ENCODE measurements at places on chromosomes 5 and 9.

GRCh38 chr5:107516452-107517184 lies 154.1 kb downstream of the EFNA5 start:
- no peak for DNase-seq

DNA sequence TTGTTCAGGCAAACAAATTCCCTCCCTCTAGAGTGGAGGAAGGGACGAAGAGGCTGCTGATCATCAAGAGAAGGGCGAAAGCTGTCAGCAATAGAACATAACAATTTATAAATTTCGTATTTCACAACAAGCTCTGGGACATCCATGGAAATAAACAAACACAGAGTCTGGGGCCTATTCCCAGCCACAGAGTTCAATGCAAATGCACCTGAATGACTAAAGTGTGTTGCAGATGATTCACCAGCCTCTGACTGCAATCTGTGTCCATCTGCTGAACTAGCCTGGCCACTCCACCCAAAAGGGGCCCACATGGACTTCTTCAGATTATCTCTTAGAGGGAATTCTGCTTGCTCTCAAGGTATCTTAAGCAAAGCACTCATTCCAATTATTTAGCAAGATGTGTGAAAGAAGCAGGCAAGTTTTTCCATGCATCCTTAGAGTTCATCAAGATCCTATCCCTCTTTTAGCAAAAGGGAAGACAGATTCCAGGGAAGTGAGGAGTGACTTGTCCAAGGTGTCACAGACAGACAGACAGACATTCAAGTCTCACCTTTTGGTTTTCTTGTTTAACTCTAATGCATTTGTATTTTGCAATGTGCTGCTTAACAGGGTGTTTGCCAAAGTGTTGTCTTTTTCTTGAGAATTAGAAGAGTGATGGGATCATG lies 307.8 kb upstream of the PAPPA start:
- DNase-seq = no peak

GRCh38 chr5:41406424-41406823 lies 104.0 kb downstream of the PLCXD3 start:
- DNase-seq = no peak

DNA sequence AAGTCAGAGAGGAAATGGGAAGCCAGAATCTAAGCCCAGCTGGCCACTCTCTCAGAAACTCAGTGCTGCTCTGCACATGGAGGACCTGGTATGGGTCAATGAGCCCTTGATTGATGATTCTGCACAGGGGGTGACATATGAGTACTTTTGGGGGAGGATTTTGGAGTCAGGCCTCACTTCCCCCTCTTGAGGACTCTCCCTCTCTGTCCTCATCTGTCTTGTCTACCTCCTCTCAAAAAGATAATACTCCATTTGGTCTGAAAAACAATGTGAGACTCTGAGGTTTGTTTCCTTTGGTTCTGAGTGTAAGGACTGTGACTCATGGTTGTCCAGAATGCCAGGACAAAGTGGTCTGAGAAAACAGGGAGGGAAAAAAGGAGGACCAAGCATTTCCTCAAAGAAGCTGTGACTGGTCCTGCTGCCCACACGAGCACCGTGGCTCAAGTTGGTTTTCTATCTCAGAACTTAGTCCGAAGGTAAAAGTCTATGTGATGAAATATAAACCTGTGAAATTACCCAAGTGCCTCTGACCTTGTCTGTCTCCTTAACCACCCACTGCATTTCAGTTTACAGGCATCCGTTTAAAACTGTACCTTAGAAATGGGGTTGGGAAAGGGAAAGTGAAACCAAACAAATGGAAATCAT lies 11.1 kb downstream of the TTC39B start:
- no peak for DNase-seq

DNA sequence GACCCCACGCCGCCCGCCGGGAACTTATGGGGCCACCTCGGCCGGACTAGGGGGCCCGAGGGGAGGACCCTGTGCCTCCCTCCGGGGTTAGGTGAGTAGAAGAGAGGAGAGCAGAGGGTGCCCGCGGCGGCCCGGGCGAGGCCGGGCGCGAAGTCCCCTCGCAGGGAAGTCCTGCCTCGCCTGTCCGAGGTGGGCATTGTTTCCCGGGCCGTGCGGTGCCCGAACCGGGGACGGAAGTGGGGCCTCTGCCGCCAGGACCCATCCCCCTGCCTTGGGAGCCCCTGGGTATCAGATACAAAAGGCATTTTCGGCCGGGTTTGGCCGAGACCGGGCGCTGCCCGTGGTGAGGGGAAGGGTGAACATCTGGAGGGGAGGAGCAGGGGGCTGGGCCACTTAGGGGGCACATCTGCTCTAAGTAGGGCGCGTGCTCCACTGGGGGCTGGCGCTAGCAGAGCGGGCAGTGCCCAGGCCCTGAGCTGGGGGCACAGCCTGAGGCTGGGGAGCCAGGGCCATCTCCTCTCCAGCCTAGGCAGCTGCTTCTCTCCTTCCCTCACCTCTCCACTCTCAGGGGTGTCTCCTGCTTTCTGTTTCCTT lies 48.2 kb downstream of the DAB2IP start:
- no peak for DNase-seq

DNA sequence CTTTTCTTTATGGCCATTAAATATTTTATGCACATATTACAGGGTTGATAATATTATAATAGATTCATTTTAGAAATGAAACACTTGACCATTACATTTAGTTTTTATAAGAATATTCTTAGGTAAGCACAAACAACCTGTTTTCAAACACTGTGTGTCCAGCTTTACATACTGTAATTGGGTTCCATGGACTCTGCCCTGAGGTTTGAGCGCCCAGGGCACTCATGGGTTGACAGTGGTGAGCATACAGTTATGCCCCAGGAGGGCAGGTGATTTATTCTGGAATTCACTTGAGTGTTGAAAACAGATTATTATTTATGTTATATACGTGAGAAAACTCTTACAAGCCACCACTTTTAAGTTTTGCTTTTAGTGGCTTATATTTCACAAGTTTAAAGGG lies 33.7 kb downstream of the TRIO start:
- no peak for DNase-seq

DNA sequence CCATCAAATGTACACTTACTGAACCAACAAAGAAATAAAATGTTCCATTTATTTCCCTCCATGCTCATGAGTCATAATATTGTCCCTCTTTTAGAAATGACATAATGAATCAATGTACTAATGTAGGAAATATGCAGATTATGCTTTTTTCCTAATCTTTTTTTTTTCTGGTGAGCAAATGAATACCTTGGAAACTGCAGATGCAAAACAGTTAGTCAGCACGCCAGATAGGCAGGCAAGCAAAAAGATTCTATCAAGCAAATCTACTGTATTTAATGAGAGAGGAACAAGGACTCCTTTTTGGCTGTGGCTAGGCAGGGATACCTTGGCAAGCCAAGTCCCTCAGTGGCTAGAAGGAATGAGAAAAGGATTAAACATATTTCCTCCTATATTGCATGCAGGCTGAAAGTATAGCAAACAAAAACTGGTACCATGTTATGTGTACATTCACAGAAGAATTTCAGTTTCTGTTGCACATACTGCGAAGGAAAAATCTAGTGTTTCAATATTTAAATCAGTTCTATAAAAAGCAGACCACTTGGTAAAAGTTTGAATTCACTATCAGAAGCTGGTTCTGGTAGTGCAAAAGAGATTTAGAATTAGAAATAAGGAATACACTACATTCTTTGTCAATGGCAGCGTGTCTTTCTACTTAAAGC lies 605.4 kb downstream of the TLE1 start:
- no peak for DNase-seq

DNA sequence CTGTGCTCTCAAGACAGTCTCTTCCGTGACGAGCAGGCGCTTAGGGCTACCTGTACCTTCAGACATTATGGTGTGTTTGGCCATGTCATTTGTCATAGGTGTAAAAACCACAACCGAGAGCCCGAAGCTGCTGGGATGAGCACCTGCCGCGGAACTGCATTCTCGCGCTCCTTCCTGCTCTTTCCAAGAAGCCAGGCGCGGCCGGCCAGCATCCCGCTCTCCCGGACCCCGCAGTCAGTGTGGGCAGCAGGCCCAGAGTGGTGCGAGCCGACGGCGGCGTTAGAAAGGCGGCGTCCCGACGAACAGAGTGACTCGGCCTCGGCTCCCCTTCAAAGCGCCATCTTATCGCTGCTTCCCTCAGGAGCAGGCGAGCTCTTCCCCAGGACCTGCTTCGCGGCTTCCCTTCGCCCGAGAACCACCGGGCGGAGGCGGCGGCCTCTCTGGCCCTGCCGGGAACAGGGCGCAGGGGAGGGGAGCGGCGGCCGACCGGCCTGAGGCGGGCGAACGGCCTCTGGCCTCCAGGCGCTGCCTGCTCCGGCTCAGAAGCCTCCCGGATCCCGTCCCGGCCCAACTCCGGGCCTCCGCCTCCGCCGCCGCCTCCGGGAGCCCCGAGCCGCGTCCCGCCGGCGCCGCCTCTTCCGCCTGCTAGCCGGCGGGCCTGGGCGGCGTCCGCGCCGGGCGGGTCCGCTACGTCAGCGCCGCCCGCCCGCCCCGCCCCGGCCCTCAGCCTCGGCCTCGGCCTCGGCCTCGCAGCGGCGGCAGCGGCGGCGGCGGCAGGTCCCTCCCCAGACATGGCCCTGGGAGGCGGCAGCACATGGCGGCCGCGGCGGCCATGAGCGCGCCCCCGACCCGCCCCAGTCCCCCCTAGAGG lies at the start of gene FAM120A:
TSS of gene FAM120A (plus strand) at position 741 of the 871 bp plus-strand sequence. CDS start 231 bp downstream, outside the sequence.
- peak; percentile 41 for DNase-seq

GRCh38 chr5:54073131-54073530 lies 237.2 kb downstream of the ARL15 start:
- no peak for DNase-seq

GRCh38 chr5:173123416-173123815 lies 20.9 kb upstream of the BNIP1 start:
- DNase-seq = no peak

DNA sequence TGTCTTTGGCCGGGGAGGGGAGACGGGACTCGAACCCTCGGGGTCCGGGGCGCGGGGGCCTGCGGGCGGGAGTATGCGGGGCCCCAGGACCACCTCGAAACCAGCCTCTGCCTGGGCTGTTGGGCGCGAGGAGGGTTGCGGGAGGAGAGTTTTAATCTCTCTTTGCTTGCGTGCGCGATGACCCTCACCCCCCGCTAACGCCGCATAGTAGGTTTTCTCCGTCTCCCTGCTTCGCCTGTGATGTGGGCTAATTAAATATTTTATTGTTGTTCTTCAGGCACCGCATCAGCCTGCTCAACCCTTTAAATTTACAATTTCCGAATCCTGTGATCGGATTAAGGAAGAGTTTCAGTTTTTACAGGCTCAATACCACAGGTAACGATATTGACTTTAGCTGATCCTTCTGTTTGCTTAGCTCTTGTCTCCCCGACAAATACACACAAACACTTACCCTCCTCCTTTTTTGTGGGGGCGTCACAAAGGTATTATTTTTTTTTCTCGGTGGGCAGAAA lies 1.7 kb downstream of the TLE4 start:
- DNase-seq = no peak

DNA sequence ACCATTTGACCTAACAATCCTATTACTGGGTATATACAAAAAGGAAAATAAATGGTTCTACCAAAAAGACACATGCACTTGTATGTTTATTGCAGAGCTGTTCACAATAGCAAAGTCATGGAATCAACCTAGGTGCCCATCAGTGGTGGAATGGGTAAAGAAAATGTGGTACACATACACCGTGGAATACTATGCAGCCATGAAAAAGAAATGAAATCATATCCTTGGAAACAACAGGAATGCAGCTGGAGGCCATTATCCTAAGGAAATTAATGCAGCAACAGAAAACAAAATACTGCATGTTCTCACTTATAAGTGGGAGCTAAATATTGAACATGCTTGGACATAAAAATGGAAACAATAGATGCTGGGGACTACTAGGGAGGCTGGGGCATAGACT lies 534.1 kb upstream of the SGCD start:
- no peak for DNase-seq

GRCh38 chr9:104711604-104712003 lies 17.3 kb downstream of the OR13D1 start:
- no peak for DNase-seq

DNA sequence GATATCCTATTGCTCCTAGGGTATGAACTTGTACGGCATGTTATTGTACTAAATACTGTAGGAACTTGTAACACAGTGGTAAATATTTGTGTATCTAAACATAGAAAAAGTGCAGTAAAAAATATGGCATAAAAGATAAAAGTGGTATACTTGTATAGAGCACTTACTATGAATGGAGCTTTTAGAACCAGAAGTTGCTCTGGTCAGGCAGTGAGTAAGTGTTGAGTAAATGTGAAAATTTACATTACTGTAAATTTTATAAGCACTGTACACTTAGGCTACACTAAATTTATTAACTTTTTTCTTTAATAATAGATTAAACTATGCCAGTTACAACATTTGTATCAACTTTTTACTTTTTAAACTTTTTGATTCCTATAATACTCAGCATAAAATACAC lies 109.1 kb downstream of the ZCCHC7 start:
- DNase-seq = no peak

- no peak for DNase-seq
These were observed 267.0 kb upstream of the HAPLN1 start for GRCh38 chr5:83987513-83988292.

GRCh38 chr5:74085186-74085585 lies 459.2 kb downstream of the ARHGEF28 start:
- DNase-seq = no peak

GRCh38 chr9:135290566-135290965 lies 189.0 kb upstream of the PPP1R26 start:
- no peak for DNase-seq

- DNase-seq = no peak
These were observed 84.2 kb downstream of the FBXO38 start for GRCh38 chr5:148467958-148468357.

- DNase-seq = no peak
These were observed 41.9 kb upstream of the IPPK start for GRCh38 chr9:92711844-92712243.

GRCh38 chr5:135056316-135057030 lies 22.4 kb upstream of the PITX1 start:
- no peak for DNase-seq

DNA sequence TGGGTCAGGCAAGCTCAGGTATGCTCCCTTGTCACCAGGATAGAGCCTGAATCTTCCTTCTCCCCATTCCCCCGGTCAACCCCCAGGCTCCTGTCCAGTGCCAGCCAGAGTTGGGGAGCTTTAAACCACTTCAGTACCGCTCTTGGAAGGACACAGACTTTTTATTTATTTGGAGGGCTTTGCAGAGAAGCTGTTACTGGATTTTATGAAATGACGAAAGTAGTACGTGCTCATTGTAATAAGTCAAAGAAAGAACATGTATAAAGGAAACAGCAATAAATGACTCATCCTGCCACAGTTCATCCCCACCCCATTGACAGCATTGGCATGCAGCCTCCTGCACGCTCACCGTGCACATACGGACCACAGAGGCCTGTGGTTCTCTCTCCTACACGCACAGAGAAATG lies 230.3 kb downstream of the AUH start:
- no peak for DNase-seq

DNA sequence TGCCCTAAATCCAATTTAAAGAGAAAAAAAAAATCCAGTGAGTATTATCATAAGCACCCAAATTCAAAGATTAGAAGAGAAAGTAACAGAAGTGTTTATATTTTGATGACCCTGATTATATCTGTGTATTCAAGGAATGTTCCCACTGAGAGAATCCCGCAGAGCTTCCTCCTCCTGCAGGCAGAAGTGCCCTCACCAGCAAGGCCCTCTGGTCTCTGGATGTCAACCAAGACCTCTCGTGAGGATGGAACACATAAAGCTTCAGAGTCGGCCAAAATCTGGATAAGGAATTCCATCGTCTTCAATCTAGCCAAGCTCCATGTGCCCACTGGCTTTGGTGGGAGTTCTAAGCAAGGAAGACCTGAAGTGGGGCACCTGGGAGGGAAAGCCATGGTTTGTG lies 18.1 kb downstream of the PTCH1 start:
- DNase-seq = no peak

GRCh38 chr5:38831909-38832308 lies 13.9 kb upstream of the OSMR start:
- DNase-seq = no peak
